ENCODE measurements at places on chromosomes 1 and 21. TPM values are rescaled to one million over a fixed set of nuclear protein-coding genes. Genes with fewer than 3 reads are reported as not detected.

Gene STRIP1
- 87.3 TPM for total RNA-seq

Gene ASCL5
- total RNA-seq = not detected

Gene SLAMF7
- total RNA-seq = under 0.01 TPM

Gene NBPF10
- 0.74 TPM for total RNA-seq

Gene LRRIQ3
- 0.49 TPM for total RNA-seq

Gene AIRE
- under 0.01 TPM for total RNA-seq

Gene ITLN2
- not detected for total RNA-seq

Gene HTR1D
- 0.25 TPM for total RNA-seq

Gene CFHR1
- total RNA-seq = 0.25 TPM

Gene CNTN2
- total RNA-seq = 23.4 TPM

Gene RGS13
- not detected for total RNA-seq

Gene LCE3D
- not detected for total RNA-seq

Gene LGR6
- 0.49 TPM for total RNA-seq

Gene EVA1B
- total RNA-seq = 3.7 TPM

Gene LORICRIN
- 0.25 TPM for total RNA-seq

Gene NVL
- 30.7 TPM for total RNA-seq

Gene B3GALT2
- total RNA-seq = 71.5 TPM

Gene IGFN1
- 0.25 TPM for total RNA-seq

Gene CTSK
- 7.4 TPM for total RNA-seq

Gene VSIG8
- not detected for total RNA-seq

Gene CFHR2
- not detected for total RNA-seq

Gene OLFML3
- total RNA-seq = 12.3 TPM

Gene CD244
- total RNA-seq = not detected

Gene PRAMEF13
- total RNA-seq = not detected

Gene ALG14
- 1.5 TPM for total RNA-seq

Gene CA6
- not detected for total RNA-seq

Gene SLC5A9
- not detected for total RNA-seq

Gene TNNI3K
- 9.6 TPM for total RNA-seq

Gene OR2T2
- not detected for total RNA-seq

Gene PPOX
- 16.5 TPM for total RNA-seq

Gene HLCS
- 19.2 TPM for total RNA-seq

Gene H6PD
- 6.4 TPM for total RNA-seq

Gene TCHH
- 0.25 TPM for total RNA-seq

Gene CD5L
- 0.49 TPM for total RNA-seq

Gene BMP8B
- 0.49 TPM for total RNA-seq

Gene TGFBR3
- 4.4 TPM for total RNA-seq

Gene DCDC2B
- not detected for total RNA-seq

Gene BGLAP
- total RNA-seq = 0.25 TPM

Gene AADACL4
- total RNA-seq = not detected

Gene SERPINC1
- total RNA-seq = not detected
